CD4-positive, alpha-beta T cell treated with Interferon alpha-2 for 1 hour (primary cell): ENCODE measurements at places on chromosomes 1 and 21.

DNA sequence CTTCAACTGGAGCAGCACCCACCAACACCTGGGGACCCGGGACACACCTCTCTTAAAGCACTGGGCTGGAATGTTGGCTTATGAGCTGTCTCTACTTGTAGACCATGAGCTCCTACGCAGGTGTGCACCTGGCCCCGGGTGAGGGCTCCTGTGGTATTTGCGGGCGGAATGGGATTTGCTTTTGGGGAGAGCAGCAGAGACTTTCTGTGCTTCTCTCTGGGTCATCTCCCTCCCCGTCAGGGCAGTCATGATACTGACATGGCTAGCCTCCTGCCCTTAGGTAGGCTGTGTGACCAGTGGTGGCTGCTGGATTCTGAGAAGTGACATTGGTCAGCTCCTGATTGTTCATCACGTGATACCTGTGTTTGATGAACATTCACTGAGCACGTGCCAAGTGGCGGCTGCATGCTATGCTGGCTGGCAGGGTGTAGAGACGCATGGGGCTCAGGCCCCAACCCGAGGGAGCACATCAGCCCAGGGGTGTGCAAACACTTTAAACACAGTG lies 9.0 kb upstream of the ZBTB21 start:
- no peak for DNase-seq

DNA sequence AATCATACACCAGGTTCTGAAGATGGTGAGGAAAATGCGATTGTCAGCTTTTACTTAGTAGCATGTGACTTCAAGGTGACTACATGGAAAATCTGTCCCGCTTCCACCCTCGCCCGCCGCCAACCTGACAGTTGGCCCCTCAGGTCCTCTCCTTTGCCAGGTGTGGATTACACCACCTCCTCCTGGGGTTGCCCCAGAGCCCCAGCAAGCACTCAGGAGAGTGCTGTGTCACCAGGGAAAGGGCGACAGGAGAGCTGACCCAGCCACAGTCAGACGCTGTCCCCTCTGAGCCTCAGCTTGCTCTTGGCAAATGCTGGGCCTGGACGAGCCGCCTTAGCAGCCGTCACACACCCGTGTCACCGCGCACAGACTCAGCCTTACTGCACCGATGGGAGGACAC lies 17.9 kb downstream of the PTTG1IP start:
- DNase-seq, result no peak

DNA sequence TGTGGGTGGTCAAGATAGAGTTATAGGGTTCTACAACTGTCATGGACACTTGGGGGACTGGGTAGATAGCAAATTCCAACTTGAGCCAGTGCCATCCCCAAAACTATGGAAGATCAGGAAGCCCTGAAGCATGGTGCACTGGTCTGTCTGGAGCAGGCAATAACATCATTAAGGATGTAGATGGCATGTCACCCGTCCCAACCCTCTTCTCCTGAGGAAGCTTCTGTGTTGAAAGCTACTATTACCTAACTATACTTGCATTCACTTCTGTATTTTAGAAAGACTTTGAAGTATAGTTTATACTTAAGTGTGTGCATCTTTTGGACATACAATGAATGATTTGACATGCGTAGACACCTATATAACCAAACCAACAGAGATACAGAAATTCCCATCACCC lies 32.9 kb downstream of the RABIF start:
- DNase-seq, result no peak

DNA sequence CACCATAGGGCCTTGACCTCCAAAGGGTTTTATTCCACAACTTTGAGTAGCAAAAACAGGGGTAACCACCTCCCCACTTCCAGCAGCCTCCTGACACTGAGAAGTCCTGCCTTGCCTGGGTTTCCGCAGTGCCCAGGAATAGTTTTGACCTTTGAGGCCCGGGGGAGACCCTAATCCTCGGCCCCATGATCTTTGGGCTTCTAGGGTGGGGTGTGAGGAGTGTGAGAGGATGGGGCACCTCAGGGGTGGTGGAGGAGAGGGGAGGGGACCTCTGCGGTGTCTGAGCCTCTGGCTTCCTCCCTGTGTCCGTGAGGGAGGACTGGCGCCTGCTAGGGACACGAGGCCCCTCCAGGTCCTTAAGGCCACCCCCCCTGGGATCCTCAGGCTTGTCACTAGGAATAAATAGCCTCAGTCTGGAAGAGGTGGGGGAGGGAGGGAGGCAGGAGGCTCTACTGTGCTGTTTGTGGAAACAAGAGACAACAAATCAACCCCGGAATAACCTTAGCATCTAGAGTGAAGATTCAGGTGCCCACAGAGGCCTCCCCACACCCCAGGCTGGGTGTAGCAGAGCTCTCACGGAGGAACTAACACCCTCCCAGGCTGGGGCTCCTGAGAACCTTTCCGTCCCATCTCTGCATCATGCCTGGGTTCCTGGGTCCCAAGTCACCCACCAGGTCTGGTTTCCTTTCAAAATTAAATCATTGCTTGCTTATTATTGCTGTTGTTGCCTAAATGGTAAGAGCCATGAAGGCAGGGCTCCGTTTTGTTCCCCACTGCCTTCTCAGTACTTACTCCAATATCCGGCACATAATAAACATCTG lies 904 bp upstream of the FHL3 start:
- no peak for DNase-seq

DNA sequence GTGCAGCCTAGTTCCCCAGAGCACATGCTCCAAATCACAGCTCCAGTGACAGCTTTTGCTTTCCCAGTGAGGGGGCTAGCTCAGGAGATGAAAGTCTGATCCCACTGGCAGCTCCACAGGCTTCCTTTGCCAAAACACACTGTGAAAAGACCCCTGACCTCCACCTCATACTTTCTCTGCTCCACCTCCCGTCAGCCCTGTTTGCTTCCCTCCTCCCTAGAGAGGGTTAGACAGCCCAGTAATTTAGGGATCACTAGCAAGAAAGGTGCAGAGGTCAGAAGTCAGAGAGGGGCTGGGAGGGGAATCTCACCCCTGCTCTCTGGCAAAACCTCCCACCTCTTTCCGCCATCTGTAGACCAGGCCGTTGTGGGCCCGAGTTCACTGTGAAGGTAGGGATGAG lies 62.8 kb downstream of the PLXNA2 start:
- DNase-seq, result no peak

GRCh38 chr1:243559575-243560162 lies 290.4 kb downstream of the AKT3 start:
- no peak for DNase-seq

DNA sequence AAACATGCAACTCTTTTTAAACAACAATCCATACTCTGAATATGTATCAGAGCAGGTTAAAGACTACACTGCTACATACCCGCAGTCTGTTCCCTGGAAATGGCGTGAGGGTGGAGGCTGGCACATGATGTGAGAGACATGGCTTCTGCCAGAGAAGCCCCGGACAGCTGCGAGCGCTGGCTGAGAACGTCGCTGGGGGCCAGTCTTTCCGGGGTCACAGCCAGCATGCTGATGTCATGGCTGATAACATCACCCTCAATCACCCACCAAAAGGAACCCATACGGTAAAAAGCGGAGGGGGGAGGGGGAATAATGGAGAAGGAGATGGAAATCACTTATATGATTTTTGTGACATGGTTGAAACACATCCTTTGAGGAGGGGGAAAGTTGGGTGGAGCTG lies 29.1 kb downstream of the C1orf198 start:
- DNase-seq, result no peak

GRCh38 chr1:100246738-100247137 lies 2.9 kb downstream of the DBT start:
- DNase-seq, result no peak

DNA sequence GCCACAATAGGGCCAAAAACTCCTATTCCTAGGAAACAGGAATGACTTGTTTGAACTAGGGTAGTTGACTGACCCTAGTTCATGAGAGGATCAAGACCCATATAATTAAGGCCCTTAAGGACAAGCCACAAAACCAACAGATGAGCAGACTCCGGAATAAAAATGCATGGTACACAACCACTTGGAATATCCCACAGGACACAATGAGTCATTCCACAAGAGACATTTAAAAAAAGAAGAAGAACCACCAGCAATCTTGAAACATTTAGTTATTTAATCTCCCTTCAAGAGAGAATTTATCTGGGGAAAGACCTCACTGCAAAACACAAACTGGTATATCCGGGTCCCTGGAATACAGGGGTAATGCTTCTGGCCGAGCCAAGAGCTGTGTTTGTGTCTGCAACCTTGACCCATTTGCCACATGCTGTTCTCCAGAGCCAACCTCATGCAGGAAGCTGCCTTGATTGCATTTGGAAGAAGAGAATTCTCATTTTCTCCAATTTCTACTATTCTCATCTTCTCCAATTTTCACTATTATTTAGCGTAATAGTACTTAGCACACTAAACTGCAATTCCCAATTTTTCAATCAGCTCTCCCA lies 135.5 kb downstream of the TGFBR3 start:
- no peak for DNase-seq

GRCh38 chr1:219416598-219417238 lies 196.2 kb downstream of the ZC3H11B start:
- DNase-seq, result peak; percentile 28

DNA sequence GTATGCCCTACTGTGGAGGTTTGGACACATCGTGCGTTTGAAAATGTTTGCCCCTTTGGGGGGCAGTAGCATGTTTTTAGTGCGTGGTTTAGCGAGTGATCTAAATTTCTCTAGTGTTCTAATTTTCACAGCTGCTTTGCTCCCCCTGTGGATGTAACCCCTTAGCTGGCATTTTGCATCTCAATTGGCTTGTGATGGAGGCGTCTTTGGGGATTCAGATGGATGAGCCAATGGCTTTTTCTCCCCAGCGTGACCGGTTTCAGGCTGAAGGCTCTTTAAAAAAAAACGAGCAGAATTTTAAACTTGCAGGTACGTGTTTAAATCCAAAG lies 836 bp downstream of the CDC7 start:
- no peak for DNase-seq

GRCh38 chr1:104706631-104707147 lies 957.0 kb downstream of the AMY1C start:
- DNase-seq, result no peak

GRCh38 chr1:236025836-236026235 lies 39.1 kb downstream of the NID1 start:
- no peak for DNase-seq

DNA sequence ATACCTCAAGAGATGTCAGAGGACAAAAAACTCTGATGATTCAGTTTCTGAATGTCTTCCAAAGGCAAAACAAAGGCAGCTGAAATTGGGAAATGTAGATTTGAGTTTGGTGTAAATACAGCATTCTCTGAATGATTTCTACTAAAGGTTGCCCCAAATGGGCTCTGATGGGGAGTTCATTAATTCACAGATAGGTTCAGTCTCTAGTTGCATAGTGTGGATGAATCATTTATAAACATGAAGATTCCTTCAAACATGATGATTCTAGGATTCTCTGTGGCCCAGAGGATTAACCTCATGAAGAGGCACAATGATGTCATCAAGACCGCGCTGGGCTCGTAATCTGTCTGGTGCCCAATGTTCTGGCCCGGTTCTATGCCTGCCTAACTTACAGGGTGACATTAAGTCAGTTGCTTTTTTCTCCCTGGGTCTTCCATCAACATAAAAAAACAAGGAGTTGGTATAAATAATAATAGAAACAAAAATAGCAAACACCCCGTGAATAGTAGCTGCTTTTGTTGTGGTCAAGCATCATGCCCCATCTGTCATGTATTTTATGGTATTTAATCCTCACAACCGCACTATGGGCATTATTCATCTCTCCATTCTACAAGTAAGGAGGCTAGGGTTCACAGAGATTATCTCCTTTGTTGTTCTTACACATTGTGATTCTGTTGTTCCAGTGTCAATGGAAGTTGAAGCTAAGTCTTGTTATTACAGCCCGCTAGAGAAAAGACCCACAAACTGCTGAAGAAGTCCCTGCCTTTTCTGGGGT lies 509.6 kb upstream of the USP24 start:
- DNase-seq, result no peak

- peak; percentile 6 for DNase-seq
These were observed 495.1 kb downstream of the SETD4 start for GRCh38 chr21:35565204-35565611.

DNA sequence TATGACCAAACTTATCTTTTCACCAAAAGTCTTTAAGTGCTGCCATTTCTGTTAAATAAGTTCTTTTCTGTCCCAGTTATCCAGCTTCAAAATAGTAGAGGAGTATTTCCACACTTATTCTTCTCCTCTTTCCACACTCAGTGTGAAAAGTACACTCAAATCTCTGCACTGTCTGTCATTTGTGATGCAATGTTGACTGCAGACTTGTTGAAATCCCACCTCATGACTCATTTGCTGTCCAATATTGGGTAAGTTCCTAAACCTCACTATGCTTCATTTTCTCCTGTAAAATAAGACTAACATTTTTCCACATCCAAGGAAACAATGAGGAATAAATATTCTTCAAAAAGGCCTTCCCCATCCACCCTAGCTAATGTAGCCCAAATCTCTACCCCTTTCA lies 17.5 kb downstream of the LRRIQ3 start:
- no peak for DNase-seq

GRCh38 chr1:228378090-228378872 lies 28.4 kb downstream of the TRIM11 start:
- peak; percentile 66 for DNase-seq

DNA sequence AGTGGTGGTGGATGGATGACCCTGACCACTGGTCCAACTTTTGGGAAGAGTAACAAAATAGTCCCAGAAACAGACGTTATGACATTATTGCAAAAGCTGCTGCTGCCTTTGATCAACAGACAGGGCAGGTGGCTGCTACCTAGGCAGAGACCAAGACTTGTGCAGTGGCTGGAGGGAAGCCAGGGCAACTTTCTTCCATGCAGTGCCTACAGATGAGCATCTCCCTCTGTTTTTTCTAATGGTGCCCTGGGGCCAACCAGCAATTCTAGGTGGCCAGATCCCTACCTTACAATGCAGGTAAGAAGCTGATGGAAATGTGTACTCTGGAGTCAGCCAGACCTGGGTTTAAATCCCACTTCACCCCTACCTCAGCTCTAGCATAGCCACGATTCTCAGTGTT lies 283.1 kb upstream of the POU3F1 start:
- no peak for DNase-seq

DNA sequence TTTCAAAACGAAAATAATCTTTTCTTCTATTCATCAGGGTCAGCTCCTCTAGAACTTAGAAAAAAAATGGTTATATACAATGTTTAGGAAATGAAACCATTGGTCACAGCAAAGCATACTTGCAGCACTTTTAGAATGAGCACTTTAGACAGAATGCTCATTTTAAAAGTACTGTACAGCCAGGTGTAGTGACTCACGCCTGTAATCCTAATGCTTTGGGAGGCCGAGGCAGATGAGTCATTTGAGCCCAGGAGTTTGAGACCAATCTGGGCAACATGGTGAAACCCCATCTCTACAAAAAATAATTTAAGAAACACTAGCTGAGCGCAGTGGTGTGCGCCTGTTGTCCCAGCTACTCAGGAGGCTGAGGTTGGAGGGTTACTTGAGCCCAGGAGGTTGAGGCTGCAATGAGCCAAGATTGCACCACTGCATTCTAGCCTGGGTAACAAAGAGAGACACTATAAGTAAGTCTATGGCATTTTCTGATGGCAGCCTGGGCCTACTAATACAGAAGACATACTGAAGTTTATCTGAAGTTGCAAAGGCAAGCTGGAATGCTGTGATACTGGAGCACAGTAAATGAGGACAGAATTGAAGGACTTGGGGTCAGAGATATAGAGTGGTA lies 48.9 kb upstream of the ZNF326 start:
- DNase-seq, result no peak

- no peak for DNase-seq
These were observed 10.2 kb downstream of the DDI2 start for GRCh38 chr1:15627343-15627988.
